ENCODE measurements at places on chromosomes 12 and 14.

GRCh38 chr14:27090716-27091115 lies 492.9 kb upstream of the NOVA1 start:
- DNase-seq: no peak

DNA sequence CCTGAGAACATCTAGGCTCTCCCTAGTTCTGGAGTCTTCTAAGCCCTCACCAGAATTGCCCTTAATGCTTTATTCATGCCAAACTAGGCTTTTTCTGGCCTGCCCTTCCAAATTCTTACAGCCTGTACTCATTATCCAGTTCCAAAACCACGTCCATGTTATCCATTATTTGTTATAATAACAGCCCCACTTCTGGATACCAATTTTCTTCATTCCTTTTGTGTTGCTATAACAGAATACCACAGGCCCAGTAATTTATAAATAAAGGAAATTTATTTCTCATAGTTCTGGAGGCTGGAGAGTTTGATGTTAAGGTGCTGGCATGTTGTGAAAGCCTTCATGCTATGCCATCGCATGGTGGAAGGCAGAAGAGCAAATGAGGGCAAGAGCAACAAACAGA lies 68.0 kb upstream of the AMIGO2 start:
- DNase-seq: no peak

- DNase-seq: no peak
These were observed 376 bp downstream of the GDF3 start for GRCh38 chr12:7695237-7695560.

DNA sequence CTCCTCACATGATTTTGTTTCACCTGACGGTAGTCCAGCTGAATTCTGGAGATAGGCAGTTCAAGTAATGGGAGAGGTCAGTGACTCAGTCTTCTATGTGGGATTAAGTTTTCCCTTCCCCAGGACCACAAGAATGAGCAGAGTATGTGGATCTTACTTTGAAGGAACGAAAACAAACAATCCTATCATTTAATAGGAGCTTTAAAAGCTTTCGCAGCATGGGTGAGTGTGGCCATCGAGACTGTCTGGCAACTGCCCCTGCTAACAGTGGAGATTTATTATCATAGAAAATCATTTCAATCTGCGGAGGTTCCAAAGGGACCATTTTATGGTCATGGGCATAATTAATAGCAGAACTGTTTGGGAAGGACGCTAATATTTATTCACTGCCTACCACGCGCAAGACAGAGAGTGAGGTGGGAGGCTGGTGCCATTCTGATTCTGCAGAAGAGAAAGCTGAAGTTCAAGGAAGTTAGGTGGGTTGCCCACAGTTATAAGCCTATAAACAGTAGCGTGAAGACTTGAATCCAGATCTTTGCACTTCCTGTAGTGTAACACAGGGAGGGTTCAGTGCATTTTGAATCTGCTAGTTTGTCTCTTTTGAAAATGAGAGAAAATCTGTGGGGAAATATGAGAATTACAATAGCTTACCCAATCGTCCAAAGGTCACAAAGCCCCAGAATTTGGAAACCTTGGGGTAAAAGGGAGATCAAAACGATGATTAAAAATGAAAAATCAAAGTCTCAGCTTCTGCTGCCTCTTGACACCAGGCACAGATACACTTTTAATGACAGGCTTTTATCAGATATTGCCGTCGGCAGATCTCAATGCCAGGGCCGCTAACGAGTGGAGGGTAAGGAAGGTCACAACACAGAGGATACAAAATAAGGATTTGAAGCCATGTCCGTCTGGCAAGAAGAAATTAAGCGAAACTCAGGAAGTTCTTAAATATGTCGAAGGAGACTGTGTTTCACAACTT lies 209.6 kb downstream of the CRADD start:
- no peak for DNase-seq

- no peak for DNase-seq
These were observed 27.5 kb downstream of the P2RX4 start for GRCh38 chr12:121237415-121237814.

DNA sequence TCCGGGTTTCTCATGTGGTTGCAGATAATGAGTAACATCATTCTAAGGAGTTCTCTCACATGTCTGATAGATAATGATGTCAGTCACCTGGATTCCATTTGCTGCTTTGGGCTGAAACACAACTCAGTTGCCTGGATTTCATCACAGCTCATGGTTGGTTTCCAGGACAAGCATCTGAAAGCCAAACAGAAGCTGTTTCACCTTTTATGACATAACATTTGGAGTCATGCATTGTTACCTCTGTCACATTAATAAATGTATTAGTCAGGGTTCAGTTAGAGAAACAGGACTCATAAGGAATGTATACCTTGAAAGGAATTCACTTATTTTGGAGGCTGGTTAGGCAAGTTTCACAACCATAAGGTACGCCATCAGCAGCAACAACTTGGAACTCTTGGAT lies 251.9 kb upstream of the ATXN7L3B start:
- no peak for DNase-seq

DNA sequence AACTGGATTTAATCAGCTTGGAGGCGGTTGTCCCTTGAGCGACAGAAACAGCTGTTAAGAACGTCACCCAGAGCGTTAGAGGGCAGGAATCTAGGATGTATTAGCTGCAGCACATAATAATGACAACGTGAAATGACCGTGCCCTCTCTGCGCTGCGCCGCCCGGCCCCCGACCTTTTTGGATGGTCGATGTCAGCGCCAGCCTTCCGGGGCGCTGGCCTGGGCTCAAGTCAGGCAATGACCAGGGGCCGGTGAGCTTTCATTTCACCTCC lies 427 bp upstream of the TMEM120B start:
- DNase-seq: no peak

DNA sequence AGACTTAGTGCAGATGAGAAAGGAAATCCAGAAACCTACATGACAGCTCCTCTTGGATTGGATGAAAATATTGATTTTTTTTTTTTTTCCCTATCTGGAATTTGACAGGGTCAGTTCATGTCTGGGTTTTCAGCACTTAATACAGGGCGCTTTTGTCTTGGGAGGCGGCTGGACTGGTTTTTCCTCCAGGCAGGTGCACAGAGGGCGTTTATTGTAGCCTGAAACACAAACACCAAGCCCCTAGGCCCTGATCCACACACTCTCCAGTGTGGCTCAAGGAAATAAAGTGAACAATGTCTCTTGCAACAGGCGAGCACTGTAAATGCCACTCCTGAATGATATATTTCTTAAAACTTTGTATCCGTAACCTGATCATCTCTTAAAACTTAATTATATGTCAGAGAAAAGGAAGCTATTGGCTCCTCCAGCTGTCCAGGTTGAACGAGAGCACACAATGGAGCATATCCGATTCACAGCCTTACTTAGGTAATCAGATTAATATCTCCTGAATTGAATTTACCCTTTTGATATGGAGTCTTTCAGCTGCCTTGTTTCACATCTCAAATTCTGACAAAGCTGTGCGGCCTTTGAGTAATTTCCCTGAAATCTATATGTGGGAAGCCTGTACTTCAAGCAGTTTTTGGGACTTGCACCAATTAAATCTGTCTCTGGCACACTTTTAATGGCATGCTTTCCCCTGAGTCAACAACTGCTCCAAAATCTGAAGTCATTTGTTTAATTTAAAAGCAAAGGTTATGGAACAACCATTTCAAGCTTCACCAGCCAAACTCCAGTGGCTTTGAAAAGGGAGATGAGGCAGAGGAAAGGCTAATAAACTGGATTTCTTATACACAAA lies 485.7 kb downstream of the ZFP36L1 start:
- no peak for DNase-seq

- DNase-seq: no peak
These were observed 53.3 kb upstream of the ETV6 start for GRCh38 chr12:11596141-11596540.

DNA sequence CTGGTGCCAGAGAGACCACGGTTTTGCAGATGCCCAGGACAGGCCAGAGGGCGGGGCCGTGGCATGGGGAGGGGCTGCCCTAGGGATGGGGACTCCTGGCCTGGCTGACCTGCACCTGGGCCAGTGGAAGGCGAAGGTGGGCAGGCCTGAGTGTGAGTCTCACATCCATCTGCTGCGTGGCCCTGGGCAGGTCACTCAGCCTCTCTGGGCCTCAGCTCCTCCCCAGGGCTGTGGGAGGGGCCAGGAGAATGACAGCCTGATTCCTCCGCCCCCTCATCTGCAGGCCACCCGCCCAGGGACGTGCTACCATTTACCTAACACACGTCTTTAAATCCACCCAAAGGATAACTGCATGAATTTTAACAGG lies 90.9 kb downstream of the GALNT9 start:
- DNase-seq: no peak

- DNase-seq: no peak
These were observed 40.3 kb upstream of the STXBP6 start for GRCh38 chr14:25090256-25090655.

- DNase-seq: no peak
These were observed 8.7 kb downstream of the PHB2 start for GRCh38 chr12:6961695-6962284.

GRCh38 chr12:57112492-57113294 lies 1.5 kb upstream of the STAT6 start:
- no peak for DNase-seq

DNA sequence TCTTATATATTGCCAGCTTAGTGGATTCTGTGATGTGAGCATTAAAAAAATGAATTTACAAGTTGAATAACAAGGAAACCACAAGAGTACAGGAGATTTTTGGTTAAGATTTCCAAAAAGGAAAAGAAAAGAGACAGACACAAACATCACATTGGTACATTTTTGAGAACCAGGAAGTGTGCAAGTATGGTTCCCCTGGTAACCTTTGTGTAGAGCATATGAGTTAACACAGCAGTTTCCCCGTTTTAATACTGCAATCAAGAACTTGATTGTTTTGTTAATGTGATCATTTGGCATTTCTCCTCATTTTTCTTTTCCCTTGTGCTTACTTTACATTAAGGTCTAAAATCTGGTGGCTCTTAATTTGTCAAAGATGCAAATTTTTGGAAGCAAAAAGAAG lies 490.4 kb upstream of the ATP2B1 start:
- DNase-seq: no peak

- no peak for DNase-seq
These were observed 60.2 kb downstream of the KDM2B start for GRCh38 chr12:121520586-121521086.
